Endothelial cell (in vitro differentiated cells): ENCODE measurements at places on chromosomes 2 and 18. TPM values are rescaled to one million over a fixed set of nuclear protein-coding genes. Genes with fewer than 3 reads are reported as not detected.

DNA sequence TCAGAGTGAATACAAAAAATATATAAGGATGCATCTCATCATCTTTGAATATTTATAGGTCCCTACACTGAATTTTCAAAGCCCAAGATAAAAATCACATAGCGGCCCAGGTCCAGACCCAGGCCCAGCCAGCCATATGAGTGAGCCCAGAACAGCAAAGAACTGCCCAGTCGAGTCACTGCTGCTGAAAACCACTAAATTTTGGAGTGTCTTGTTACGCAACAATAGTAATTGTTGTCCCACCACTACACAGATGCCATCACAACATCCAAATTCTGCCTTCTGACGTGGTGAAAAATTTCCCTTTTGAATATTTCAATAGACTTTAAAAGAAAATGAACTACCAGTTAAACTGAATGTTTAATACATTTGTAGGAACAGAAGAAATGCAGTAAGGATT is 5.7 kb downstream of the C18orf32 start:
- DNase-seq = no peak

Gene PRSS56
- total RNA-seq = not detected

Gene IL1B
- not detected for total RNA-seq

- no peak for DNase-seq
Observed at GRCh38 chr2:203361495-203361894, 33.3 kb downstream of the ABI2 start.

Gene COL3A1
- 0.31 TPM for total RNA-seq

GRCh38 chr18:67705748-67706147 is 189.2 kb upstream of the DSEL start:
- no peak for DNase-seq

Gene STARD6
- 0.54 TPM for total RNA-seq

- DNase-seq = no peak
Observed at GRCh38 chr2:241894681-241895426, 25.3 kb downstream of the RTP5 start.

DNA sequence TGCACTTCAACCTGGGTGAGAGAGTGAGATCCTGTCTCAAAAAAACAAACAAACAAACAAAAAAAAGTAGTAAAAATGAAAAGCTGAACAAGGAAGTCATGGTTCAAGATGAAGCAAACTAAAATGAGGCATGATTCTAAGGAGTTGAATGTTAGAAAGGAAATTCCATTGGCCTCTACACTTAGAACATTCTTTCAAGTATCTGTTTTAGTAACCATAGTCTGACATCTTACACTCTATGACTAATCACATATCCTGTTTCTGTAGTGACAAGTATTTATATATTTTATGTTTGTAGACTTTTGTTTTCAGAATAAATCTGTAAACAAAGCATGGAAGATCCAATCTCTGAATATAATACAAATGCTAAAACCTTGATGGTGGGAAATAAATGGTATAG is 164.1 kb downstream of the KIAA1328 start:
- no peak for DNase-seq

GRCh38 chr2:206565666-206566065 is 76.6 kb upstream of the FAM237A start:
- DNase-seq = no peak

GRCh38 chr2:9842487-9843228 is 616 bp upstream of the TAF1B start:
- DNase-seq = no peak

Gene ASTL
- not detected for total RNA-seq

GRCh38 chr2:36461039-36461681 is 105.6 kb downstream of the CRIM1 start:
- no peak for DNase-seq

Gene RFTN2
- 27.2 TPM for total RNA-seq

Gene SAG
- total RNA-seq = not detected

GRCh38 chr2:31476511-31477180 is 62.1 kb upstream of the XDH start:
- DNase-seq = no peak
